IPS DF 6.9 (cell line): ENCODE measurements at places on chromosomes 5 and 9.

GRCh38 chr9:26956860-26957233 is 635 bp downstream of the IFT74 start:
- no peak for DNase-seq

DNA sequence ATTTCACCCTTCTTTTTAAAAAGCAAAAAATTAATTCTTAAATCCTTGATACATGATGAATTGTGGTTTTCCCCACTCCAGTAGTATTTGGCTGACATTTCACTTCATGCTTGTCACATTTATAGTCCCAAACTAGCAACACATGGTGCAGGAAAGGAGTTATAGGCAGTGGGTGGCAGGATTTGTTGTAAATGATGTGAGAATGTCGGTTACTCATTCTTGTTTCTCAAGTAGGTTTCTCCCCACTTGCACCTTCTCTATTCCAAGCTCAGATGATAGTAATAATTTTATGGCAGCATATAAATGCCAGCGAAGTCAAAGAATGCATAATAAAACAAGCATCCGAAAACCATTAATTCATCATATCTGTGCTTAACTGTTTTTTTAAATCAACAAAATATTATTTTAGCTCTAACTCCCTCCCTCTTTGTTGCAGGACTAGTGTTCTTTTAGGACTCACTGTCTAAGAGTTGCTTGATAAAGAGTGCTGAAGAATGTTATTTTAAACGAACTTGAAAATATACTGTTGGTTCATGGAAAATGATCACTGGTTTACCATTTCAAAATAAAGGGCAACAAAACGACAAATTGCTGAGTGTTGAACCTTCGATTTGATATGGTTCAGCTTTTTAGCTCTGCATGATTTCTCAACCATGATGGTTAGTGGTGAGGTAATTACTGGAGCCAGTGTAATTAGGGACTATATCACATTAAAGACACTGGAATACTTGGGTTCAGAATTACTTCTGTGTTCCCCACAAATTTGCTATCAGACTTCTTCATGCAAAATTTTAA is 88.1 kb upstream of the ADAMTSL1 start:
- DNase-seq: no peak

GRCh38 chr9:92488681-92489550 is 6.6 kb upstream of the ASPN start:
- no peak for DNase-seq

GRCh38 chr9:16030528-16031185 is 477.8 kb downstream of the CCDC171 start:
- DNase-seq: no peak

DNA sequence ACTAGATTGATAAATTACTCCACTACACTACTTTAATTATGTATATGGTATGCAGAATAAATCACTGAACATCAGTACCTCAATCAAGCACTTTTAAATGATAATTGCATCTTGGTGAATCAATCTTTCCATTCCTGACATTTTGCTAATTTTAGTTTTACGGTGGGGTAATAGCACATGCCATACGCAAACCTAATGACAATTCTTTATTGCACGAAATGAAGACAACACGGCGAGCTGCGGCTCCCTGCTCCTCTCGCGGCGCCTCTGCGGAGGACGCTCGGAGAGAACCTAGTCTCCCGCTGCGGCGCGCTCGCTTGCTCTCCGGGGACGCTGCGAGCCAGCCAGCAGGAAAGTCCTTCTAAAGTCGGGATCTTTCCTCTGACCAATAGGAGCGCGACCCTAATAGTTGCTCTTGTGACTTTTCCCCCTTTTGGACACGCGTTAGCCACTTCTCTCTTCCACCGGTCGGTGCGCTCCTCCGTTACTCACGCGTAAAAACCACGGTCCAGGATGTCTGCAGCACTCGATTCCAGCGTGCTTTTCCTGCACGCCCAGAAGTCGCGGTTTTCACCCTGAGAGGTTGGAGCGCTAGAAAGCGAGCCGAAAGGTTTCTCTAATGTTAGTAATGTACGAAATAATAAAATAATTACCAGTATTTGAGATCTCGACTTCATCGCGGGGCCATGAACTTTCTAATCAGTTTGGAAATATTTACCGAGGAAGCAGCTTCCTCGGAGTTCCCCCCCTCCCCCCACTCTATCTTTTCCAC is 1.0 kb upstream of the MEF2C start:
- no peak for DNase-seq

DNA sequence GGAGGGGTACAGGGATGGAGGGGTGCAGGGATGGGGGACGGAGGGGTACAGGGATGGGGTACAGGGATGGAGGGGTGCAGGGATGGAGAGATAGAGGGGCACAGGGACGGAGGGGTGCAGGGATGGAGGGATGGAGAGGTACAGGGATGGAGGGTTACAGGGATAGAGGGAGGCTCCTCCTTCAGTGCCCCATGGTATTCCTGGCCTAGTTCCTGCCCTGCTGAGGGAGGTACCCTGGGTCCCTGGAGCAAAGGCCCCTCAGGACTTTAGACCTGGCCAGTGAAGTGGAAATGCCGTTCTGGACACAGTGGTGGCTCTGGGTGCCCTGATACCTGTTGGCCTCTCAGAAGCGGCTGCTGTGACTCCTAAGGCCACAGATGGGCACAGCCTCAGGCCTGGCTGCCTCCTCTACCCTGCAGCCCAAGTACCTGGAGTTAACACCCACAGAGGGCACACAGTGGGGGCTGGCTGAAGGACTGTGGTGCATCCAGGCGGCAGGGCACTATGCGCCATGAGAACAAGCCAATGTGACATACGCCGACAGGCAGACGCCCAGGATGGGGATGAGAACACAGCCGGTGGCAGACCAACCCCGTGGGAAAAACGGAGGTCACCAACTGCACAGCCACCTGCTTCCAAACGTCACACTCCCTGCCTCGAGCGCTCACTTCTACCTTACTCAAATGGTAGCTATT is 8.4 kb downstream of the PTGES2 start:
- DNase-seq: no peak

DNA sequence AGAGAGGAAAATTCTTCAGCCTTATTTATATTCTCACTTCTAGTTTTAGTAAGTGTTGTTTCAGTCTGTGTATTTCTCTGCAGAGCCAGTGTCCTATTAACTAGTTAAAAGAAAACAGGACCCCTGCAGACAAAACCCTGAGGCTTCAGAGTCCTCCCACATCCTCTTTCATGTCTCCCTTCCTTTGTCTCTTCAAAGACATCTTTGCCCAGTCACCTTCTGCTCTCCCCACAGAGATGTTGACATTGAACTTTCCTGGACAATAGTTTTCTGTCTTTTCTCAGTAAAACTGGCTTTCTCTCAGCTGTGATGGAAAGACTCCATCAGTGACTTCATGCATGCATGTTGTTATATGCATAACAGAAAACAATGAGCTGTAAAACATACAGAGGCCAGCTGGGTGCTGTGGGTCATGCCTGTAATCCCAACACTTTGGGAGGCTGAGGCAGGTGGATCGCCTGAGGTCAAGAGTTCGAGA is 20.2 kb downstream of the GRAMD2B start:
- DNase-seq: no peak

GRCh38 chr9:136578915-136579649 is 33.2 kb upstream of the NOTCH1 start:
- no peak for DNase-seq

GRCh38 chr5:83589786-83590185 is 118.2 kb downstream of the VCAN start:
- DNase-seq: no peak

GRCh38 chr9:75147638-75148037 is 59.3 kb downstream of the OSTF1 start:
- DNase-seq: no peak
